MV-4-11 (cell line): ENCODE measurements at places on chromosomes 2 and 18.

DNA sequence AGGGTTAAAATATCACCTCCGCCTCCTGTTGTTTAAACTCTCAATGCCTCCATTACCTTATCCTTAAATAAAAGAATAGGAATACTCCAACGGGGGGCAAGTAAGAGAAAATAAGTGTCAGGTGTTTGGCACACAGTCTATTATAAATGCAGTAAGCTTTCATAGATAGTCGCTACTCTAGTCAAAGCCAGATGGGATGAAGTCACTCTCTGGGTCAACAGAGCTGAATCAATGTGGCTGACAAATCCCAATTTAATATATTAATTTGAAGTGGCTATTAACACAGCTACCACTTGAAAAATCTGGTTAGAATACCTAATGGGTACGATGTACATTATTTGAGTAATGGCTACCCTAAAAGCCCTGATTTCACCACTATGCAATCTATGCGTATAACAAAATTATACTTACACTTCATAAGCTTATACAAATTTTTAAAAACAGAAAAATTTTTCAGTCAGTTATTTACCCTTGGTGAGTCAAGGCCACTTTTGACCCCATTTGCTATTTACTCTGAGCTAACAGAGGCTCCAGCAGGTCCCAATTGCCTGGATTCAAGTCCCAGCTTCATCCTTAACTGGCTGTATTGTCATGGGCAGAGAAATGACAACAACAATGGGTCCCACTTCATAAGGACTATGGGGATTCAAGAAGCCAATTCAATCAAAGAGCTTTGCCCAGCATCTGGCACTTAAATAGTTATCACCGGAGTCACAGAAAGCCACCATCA is 167.5 kb upstream of the PID1 start:
- DNase-seq = no peak

DNA sequence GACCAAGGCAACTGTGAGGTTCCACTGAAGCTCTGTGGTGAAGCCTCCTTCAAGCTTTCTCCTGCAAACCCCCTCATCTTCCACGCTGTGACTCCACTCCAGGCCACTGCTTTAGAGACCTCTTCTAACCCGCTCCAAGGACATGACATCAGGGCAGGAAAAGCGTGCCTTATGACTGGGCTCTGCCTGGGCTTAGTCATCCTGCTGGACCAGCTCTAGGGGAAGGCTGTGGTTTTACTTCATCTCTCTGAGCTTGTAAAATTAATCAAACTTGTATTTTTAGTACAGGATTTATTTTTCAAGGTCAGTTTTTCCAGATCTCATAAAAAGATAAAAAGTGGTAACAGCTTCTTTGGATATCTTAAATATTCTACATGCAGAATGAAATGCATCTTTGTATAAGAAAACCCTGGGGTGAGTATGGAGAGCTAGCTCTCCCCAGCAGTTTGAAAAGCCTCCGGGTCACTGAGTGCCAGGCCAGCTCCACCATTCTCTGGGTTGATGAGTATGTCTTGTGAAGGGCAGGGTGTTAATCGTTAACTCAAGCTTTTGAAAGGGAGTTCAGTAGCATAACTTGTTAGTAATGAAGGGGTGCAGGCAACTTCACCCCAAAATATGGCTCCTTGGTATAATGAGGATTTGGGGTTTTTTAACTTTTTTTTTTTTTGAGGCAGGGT is 33.1 kb upstream of the YPEL5 start:
- no peak for DNase-seq

- DNase-seq = peak; percentile 43
Observed at GRCh38 chr2:70656421-70657010, 102.9 kb upstream of the TGFA start.

DNA sequence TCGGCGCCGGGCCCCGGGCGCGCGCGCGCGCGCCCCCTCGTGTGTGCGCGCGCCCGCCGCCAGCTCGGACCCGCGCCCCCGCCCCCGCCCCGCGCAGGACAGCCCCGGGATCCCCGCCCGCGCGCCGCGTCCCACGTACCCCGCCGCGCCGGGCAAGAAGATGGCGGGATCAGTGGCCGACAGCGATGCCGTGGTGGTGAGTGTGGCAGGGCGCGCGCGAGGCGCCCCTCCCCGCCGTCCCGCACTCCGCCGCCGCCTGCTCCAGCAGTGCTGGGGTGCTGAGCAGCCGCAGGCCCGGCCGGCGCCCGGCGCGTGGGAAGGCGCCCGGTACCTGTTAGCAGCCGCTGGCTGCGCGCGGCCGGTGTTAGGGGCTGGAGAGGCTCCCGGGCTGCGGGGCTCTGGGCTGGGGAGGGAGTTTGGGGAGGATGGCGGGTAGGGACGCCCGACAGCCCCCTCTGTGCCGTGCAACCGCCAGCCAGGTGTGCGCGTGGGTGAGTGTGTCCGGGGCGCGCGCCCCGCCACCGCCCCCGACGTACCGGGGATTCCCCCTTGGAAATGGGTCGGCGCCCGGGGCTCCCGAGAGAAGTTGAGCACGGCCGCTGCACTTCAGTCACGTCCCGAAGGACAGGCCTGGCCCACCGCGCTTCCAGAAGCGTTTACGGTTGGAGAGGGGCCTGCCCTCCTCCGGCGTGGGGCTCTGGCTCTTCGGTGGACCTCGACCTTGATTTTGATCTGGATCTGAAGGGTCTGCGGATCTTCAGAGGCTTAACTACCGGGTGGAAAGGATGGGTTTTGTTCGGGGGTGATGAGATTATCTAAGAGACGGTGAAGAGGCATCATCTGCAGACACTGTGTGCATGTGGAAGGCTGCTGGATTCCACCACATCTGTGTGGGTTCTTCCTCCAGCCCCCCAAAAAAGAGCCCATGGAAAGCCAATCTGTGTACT is 697 bp downstream of the LGALSL start:
- no peak for DNase-seq

DNA sequence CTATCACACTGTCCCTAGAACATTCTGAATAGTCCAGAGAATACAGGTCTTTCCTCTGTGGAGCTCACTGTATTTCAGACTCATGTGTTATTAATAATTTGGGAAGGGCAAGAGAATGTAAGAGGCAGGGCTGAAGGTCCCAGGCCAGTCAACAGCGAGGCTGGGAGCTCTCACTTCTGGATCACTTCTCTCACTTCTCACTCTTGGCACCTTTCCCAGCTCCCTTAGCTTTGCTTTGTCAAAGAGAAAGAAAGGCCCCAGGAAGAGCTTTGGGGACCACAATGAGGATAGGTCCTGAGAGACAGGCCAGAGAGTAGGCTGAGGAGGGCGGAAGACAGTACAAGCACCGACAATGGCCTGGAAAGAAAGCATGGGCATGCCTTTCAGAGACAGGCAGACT is 11.2 kb downstream of the EFR3B start:
- DNase-seq = no peak

DNA sequence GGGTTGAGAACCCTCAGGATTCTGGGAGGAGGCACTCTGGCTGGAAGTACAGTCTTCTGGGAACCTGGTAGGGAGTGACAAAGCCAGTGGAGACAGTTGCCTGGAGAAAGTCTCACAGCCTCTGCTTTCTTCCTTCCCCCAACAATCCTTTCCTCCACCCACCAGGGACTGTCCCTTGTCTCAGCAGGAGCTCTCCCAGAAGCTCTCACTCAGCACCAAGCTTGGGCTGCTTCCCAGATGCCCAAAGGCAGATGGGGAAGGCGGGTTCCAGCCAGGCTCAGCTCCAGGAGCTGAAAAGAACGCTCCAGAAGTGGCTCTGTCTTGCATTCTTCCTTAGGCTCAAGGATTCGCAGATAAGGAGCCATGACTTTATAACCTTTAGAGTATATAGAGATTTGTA is 7.6 kb upstream of the NAGK start:
- DNase-seq = no peak

GRCh38 chr2:43424262-43425207 is 171.3 kb downstream of the THADA start:
- peak; percentile 51 for DNase-seq

DNA sequence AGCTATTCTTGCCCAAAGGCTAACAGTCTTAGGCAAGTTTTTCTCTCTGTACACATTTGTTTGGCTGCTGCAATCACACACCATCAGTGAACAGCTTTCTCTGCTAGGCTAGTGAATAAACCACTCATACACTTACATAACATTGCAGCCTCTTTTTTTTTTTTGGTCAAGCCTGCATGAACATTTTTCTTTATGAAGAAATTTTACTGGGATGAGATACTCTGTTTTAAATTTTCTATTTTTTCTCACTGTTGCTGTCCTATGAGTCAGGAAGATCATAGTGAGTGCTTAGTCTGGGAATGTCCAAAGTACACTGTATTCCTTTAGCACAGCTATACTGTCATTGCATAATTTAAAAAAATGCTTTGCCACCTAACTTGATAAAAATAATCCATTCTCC is 58.5 kb downstream of the ROCK1 start:
- no peak for DNase-seq

- peak; percentile 67 for DNase-seq
Observed at GRCh38 chr2:60745761-60746160, 10.3 kb upstream of the PAPOLG start.

GRCh38 chr18:45920367-45920766 is 46.8 kb downstream of the EPG5 start:
- DNase-seq = no peak

DNA sequence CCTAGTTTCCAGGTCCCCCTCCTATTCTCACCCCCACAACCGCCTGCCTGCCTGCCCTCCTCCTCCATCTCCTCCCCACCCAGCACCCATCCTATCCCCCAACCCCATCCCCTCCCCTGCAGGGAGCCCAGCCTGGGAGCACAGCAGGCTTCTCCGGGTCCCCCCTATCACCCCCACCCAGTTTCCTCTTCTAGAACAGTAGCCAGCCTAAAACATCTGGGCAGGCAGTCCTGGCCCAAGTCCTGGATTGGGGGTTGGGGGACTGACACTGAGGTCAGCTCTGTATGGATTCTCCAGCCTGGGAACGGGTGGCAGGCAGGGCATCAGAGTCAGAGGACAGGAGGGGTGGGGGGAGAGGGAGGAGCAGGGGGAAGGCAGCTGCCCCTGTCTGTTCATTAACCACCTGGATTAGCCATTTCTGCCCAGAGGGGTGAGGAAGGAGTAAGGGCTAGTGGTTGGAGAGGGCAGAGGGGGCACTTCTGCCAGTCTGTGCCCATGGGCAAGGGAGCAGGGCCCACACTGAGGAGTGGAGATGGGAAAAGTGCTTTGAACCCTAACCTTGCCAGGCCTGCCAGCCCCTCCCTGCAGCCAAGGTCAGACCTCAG is 60.0 kb downstream of the TNS1 start:
- no peak for DNase-seq

DNA sequence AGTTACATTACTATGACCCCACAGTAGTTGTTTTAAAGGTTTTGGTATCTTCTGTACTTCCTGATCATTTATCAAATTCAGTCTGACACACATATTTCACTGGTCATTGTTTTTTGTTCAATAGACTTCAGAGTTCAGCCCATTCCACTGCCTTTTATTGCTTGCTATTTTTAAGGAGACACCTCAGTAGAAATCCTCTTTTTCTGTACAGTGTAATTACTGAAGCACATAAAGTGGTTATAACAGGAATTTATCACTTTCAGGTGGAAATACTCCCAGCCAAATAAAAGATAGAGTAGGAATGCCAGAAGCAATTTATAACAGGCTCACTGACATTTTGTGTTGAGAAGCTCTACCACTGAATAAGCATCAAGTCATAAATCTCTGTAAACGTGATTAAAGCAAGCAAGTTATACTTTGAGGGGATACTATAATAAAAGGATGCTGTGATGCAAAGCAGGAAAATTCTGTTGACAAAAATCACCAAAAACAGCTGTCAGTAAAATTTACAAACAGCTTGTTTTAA is 6.6 kb upstream of the BARD1 start:
- DNase-seq = no peak

- DNase-seq = peak; percentile 19
Observed at GRCh38 chr2:209422191-209422754, 1.6 kb upstream of the MAP2 start.

- DNase-seq = no peak
Observed at GRCh38 chr2:54636415-54637139, 86.9 kb upstream of the EML6 start.

- no peak for DNase-seq
Observed at GRCh38 chr18:39825485-39826150, 2129.4 kb upstream of the PIK3C3 start.

GRCh38 chr2:227412877-227413276 is 25.1 kb upstream of the SCYGR1 start:
- no peak for DNase-seq

DNA sequence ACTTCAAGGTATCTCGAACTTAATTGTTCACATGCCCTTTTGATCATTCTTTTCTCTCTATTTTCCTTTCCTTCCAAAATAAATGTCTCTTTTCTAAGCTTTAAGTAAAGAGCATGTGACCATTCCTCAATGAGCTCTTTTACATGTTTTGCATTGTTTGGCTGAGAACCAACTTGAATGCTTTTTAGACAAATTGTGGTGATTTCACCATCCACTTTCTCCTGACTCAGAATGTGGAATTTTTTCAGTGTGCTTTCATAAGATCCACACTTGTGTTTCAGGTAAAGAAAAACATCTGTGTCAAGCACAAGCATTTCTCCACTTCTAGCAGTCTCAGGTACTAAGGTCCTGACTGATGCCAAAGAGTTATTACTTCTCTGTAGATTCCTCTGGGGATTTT is 10.7 kb downstream of the RBM43 start:
- DNase-seq = no peak

DNA sequence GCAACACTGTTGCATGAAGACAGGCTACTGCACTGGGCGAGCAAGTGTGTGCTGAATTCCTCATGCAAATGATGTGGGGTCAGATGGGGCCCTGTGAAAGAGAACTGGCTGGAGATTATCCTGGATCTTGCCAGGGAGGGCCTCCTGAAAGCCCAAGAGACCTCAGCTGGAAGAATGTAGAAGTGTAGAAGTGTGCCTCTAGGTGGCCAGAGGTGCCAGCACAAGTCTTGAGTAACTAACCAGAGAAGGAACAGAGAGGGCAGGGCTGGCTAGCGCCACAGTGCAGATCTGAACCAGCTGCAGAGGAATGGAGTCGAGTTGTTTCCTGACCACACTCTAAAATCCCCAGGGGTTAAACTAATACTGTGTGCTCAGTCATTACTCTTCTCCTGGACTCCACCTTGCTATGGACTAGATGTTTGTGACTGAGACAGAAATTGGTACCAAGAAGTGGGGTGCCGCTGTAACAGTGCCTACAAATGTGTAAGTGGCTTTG is 399.3 kb downstream of the LRATD1 start:
- DNase-seq = peak; percentile 11

DNA sequence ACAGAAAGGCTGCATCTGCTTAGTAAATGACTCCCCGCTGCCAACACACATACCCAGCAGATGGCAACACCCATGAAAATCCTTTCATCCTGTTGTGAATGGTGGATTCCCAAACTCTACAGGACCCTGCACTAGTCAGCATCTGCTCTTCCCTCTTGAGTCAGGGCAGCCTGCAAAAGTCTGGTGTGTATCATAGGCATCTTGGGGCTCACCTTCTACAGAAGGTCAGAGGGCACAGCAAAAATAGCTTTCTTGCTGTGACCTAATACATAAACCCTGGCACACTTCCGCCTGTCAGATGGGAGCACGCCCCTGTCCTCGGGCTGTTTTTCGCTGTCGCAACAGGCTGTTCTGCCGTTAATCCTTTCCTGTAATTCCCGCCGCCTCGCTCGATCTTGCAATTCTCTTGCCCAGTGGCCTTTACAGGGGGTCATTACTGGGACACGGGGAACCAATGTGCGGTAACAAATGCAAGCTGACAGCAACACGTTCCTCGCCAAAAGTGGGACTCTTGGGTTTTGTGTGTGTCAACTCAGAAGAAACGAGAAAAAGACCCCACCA is 19.9 kb upstream of the SCYGR1 start:
- DNase-seq = peak; percentile 96

- no peak for DNase-seq
Observed at GRCh38 chr2:29495536-29496060, 380.4 kb downstream of the CLIP4 start.

- DNase-seq = no peak
Observed at GRCh38 chr2:37652199-37652640, 19.2 kb downstream of the CDC42EP3 start.
